ENCODE measurements at places on chromosomes 4 and X.

GRCh38 chr4:54676658-54677057 lies 18.9 kb downstream of the KIT start:
- DNase-seq: no peak

- no peak for DNase-seq
Observed at GRCh38 chr4:6044276-6044675, 26.0 kb upstream of the C4orf50 start.

DNA sequence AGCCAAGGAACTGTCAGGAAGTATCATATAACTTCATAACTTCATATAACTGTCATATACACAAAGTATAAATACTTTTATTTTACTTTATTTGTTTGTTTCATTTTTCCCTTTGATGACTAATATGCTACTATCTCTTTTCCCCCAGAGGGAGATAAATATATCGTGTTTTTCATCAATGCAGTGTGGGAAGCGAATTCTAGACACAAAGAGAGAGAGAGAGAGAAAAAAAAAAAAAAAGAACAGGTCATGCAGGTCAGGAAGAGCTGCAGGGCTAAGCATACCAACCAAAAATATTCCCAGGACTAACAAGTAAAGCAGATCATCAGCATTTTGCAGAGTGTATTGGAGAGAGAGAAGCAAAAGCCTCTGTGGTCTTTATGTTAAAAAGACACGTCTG lies 1849.2 kb downstream of the STIM2 start:
- DNase-seq: no peak

- DNase-seq: no peak
Observed at GRCh38 chr4:121801715-121802075, 572 bp downstream of the EXOSC9 start.

GRCh38 chr4:151485541-151486131 lies 76.7 kb downstream of the FHIP1A start:
- DNase-seq: peak; percentile 62

DNA sequence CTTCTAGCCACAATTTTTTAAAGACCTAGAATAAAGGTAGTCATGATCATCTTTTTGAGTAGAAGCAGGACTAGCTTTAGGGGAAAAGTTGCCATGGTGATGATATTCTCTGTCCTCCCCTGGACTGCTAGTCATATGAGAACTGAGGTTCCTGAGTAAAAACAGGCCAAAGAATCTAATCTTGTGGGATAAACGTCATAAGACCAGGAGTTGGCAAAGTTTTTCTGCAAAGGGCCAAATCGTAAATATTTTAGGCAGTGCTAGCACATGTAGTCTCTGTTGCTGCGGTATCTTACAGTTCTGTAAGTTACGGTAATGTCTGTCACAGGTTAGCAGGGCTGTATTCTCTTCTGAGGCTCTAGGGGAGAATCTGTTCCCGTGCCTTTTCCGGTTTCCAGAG lies 3.4 kb downstream of the PRPS2 start:
- DNase-seq: no peak

GRCh38 chr4:171007618-171008390 lies 805.4 kb upstream of the GALNTL6 start:
- DNase-seq: no peak

DNA sequence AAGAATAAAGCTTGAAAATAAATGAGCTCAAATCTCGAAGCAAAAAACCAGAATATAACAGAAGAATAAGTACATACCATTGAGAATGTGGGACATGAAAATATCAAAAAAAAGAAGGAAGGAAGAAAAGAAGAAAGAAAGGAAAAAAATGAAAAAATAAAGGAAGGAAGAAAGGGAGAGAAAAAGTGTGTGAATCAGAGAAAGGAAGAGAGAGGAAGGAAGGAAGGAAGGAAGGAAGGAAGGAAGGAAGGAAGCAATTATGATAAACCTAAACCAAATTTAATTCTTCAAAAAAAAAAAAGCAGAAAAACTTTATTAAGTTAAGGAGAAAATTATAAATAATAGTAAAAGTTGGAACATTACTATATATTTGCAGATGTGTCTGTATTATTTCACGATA lies 949.8 kb downstream of the NLGN4X start:
- no peak for DNase-seq

- DNase-seq: no peak
Observed at GRCh38 chr4:134906404-134907023, 704.9 kb upstream of the PABPC4L start.

DNA sequence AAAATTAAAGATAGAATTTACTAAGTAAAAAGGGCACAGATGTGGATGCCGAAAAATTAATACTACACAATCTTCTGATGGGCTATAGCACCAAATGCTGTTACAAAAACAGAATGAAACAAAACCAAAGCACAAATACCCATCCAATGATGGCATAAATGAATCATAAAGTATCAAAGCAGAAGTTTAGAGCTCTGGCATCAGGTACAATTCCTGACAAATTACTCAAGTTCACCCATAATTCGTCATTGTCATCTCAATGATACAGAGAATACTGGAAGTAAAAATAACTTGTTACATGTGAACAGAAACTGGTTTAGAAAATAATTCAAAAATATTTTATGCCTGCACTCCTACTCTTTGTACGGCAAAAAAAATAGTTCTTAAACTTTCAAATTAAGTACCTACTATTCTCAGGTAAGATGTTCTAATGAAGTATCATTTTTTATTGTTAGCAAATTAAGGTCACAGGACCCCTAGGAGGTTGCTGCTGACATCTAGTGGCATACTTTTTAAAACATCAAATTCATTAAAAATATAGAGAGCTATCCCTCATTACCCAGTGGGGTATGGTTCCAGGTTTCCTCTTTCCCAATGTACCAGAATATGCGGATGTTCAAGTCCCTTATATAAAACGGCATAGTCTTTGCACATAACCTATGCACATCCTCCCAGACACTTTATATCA lies 126.1 kb downstream of the INPP4B start:
- no peak for DNase-seq

- DNase-seq: no peak
Observed at GRCh38 chrX:154800478-154801210, 4.6 kb downstream of the MPP1 start.

DNA sequence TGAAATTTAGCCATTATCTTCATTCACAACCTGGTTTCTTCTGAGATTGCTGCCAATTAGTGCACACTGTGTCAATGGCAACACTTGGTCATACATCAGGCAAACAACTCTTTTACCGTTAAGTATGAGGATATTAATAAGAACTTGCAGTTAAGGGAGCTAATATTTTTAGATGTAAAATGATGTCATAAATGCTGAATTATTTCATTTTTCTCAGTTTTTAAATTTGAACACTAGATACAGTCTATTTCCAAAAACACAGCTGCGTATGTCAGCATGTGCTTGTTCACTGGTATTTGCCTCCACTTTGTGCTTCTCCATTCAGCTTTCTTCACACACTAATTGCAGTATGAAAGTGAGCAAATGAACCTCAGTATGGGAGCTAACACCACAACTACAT lies 1.6 kb downstream of the KLHL13 start:
- no peak for DNase-seq

DNA sequence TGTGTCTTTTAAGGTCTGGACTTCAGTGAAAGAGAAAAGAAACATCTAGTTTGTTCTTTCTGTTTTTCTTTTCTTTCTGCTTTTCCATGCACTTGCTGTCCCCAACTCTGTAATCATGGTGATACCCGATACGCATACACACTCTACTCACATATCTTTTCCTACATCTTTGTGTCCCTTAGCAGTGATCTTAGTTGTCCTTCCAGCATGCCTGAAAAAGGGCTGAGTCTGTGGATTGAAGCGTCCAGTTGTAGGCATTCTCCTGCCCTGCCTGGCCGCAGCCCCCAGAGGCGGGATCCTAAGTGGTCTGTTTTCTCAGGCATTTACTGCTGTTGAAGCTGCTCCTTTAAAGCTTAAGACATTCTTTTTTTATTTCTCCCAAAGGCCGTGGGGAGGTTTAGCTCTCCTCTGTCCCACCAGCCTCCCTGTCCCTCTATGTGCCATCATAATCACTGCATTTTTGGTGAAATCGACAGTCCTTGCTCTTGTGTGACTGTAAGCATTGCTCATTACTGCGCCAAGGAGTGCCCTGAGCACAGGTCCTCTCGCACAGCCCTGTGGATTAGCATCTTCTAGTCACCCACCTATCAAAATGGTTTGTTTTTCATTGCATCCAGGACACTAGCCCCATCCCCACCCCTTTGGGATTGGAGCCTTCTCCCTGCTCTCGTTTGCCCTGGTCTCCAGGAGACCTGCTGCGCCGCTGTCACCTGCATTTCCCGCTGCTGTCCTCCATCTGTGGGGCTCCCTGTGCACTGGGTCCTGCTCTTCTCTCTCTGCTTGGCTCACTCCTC lies 4.4 kb downstream of the RGS12 start:
- peak; percentile 32 for DNase-seq

DNA sequence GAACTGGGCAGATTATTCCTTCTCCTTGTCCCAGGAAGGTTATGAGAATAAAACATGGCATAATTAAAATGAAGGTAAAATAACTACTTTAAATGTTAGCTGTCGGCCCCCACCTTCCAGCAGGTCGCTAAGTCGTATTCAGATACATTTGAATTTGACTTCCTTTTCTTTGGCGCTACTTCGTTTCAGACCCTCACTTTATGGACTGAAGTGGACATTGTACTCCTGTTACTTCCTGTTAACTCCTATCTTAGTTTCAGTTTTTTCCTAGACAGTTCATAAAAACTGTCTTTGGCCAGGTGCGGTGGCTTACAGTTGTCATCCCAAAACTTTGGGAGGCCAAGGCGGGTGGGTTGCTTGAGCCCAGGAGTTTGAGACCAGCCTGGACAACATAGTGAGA lies 5.7 kb downstream of the SYAP1 start:
- DNase-seq: no peak

DNA sequence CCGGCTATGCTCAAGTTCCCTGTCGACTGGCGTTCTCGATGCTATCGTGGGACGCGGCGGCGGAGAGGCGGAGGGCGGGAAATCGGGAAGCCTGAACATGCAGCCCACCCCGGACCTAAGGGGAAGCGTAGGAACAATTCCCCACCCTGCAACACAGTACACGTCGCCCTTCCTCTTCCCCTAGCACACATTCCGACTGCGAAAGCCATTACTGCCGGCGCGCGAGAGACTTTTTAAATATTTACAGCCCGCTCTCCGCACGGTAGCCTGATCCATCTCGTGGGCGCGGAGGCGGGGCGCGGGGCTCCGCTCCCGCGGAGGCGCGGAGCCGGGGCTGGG lies 48.1 kb upstream of the BCOR start:
- no peak for DNase-seq

DNA sequence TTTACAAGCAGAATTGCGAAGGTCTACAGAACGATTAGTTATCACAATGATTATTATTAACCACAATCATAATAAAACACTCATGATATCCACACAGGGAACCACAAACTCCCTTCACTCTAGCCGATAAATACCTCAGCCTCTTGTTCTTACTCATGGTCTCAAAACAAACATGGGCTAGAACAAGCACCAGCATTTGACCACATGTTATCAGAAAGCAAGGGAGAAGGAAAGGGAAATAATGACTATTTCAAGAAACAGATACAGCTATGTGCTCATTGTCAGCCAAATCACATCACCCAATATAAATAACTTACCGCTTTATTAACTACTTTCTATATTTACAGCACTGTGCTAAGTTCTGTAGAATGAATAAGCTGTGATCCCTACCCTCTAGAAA lies 663.2 kb upstream of the HTR2C start:
- DNase-seq: no peak

GRCh38 chr4:10456595-10457254 lies 501 bp downstream of the ZNF518B start:
- peak; percentile 49 for DNase-seq

DNA sequence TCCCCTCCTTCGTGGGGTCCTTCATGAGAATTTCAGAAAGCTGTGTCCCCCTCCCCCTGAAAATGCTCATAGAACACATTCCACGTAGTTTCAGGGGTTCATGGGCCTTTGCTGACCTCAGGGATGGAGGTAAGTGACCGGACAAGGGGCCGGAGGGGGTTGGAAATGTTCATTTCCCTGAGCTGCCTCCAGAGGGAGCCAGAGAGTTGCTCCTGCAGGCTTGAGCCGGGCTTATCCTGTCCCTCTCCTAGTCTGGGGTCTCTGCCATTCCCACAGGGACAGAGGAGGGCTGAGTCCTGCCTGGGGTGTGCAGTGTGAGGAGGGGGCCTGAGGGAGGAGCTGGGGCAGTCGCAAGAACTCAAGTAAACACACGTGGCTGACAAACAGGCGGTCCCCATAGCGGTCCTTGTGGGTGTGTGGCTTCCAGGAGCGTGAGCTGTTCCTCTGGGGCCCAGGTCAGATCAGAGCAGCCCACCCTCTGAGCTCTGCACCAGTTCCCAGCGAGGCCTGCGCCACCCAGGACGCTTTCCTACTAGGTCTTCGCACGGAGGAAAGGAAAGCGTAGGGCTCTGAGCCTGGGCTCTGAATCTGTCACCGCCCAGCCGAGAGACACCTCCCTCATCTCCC lies 62.5 kb downstream of the WFS1 start:
- DNase-seq: no peak

DNA sequence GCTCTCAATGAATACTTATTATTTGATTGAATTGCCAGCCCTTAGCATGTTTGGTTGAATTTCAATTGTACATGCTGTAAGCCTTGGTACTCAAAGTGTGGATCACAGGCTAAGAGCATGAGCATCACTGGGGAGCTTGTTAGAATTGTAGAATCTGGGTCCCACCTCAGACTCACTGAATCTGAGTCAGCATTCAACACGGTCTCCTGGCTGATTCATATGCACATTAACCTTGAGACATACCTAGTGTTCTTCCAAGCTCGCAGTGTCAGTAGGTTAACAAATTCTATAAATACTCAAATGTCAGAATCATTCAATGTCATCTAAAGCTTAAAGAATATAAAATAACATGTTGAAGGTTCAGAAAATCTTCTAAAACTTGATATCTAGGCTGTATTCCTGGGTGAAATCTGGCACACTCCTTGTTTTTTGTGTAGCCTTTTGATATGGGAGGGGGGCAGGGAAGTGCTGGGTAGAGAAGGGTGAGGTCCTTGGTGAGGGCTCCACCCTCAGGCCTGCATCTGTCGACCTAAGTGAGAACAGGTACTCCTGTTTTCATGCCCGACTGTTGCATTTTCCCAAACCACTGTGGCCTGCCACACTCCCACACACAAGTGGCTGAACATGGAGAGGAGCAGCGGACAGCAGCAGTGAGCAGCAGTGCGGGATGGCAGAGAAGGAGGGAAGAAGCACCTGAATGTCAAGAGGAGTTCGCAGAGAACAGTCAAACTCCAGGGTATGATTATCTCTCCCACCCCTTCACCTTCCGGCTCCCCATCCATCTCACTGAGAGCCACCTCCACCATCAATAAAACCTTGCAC lies 529.6 kb upstream of the IGFBP7 start:
- no peak for DNase-seq

- no peak for DNase-seq
Observed at GRCh38 chrX:113157496-113157895, 316.9 kb upstream of the AMOT start.

GRCh38 chrX:153063315-153063714 lies 7.0 kb downstream of the PNMA3 start:
- DNase-seq: no peak

GRCh38 chr4:79182209-79182608 lies 143.7 kb downstream of the NAA11 start:
- no peak for DNase-seq

GRCh38 chr4:76781698-76782595 lies 116.0 kb downstream of the SOWAHB start:
- no peak for DNase-seq

GRCh38 chr4:76067652-76068286 lies 6.7 kb upstream of the ART3 start:
- DNase-seq: peak; percentile 67
